ENCODE measurements at places on chromosomes 11 and 22.

GRCh38 chr11:121762820-121763219 is 310.1 kb upstream of the SORL1-AS1 start:
- DNase-seq = no peak

GRCh38 chr11:130441719-130442118 is 6.7 kb upstream of the ADAMTS15 start:
- DNase-seq = no peak

GRCh38 chr11:111982019-111982464 is 43.2 kb upstream of the DLAT start:
- DNase-seq = peak; percentile 56

GRCh38 chr11:66957971-66958231 is 282 bp downstream of the PC start:
- no peak for DNase-seq

DNA sequence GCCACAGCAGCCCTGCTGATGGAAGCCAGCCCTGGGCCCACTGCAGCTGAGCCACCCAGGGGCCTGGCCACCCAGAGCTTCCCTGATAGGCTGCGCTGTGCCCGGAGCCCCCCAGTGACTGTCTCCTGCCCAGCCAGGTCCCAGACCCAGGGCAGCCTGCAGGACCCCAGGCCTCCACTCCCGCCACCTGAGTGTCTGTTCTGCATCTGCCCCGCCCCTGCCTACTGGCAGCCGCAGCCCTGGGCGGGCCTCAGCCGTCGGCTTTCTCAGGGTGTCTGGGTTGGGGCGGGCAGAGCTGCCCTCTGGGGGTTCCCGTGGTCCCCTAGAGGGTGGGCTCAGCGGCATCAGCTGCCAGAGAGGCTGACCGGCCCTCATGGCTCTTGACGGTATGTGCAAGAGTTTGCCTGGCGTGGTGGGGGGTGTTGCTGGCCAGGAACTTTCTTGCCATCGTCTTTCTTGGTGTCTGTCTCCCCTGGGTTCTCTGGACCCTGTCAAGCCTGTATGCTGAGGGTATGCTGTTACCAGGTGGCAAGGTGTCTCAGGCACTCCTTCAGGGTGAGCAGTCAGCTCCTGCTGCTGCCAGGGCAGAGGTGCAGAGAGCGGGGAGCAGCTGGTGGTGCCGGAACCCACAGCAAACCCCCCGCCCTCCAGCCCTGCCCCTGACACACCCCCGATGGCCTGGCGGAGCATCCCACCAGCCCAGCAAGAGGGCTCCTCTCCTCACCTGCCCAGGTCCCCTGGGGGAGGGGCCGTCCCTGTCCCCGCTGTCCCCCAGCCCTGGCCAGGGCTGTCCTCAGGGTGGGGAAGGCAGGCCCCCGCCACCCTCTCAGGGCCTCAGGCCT is 12.2 kb upstream of the PIM3 start:
- no peak for DNase-seq

GRCh38 chr11:95884376-95884775 is 39.5 kb downstream of the MTMR2 start:
- DNase-seq = no peak

DNA sequence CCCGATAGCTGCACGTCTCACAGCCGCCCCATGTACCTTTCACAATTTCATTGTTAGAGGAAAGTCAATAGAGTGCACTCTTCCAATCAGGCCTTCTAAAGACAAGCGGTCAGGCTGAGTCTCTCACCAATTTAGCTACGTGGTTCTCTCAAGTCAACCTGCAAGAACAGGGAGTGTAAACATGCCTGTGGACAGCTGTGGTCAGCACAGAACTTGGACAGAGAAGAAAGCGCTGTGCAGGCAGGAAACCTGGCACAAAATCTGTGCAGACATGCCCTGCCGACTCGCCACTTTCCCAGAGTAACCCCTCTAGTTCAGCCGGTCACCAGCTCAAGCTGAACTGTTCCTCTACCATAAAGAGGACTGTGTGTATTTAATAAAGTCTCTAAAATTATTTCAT is 39.5 kb downstream of the CHKA start:
- DNase-seq = no peak

- DNase-seq = no peak
Measured at GRCh38 chr11:112661571-112661970, 299.6 kb upstream of the NCAM1 start.

All from suppressor macrophage (primary cell).